ENCODE measurements at places on chromosomes 7 and 10. TPM values are rescaled to one million over a fixed set of nuclear protein-coding genes. Genes with fewer than 3 reads are reported as not detected.

The VIPR2 gene
- total RNA-seq, result 17.5 TPM

The TAS2R4 gene
- 0.25 TPM for total RNA-seq

DNA sequence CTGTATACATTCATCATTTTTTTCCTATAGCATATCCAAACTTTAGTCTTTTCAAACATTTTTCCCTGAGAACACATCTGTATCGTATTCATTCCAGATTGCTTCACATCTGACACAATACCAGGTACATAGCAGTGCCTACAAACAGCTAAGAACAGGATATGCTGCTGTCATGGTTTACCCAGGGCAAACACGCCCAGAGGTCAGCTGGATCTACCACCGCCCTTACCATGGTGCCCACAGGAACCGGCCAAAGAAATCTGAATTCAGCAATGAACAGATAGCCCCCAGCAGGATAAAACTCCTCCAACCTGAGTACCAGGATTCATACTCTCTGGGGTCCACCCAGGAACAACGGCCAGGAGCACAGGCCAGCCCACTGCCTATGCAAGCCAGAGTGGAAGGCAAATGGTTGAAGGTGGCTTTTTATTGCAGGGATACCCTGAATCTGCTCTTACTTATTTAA, 43.0 kb downstream of the TNS3 start:
- DNase-seq, result peak; percentile 0

The ZNF488 gene
- 0.05 TPM for total RNA-seq

The ABCA13 gene
- not detected for total RNA-seq

GRCh38 chr10:73732931-73733623, 11.1 kb upstream of the SEC24C start:
- no peak for DNase-seq

- DNase-seq, result peak; percentile 77
These were observed 225.0 kb downstream of the CELF2 start for GRCh38 chr10:11242443-11243387.

DNA sequence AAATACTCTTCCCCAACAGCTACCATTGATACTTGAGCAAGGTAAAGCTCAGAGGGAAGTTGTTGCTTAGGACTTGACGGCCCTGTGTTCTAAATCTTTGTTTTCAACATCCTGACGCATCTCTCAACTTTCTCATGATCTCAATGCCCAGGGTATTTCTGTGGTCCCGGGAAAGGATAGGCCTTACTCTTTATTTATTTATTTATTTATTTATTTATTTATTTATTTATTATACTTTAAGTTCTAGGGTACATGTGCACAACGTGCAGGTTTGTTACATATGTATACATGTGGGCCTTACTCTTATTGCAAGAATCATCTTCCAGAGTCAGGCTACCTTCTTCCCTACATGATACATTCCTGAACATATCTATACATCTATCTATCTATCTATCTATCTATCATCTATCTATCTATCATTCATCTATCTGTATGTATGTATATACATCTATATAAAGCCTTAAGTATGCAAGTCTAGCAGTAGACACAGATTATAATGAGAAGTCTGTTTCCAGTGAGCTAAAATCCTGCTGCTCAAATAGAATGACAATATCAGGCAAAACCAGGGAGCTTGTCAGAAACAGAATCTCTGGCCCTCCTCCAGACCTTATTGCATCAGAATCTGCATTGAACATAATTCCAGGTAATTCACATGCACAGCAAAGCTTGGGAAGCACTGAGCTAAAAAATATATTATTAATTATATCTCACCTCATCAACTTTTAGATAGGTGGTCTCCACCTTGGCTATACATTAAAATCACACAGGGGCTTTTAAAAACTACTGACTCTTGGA, 12.2 kb upstream of the CPA5 start:
- no peak for DNase-seq

All from left ventricle myocardium inferior (tissue), 1 donor.